T47D (cell line): ENCODE measurements at places on chromosomes 2 and 18.

- no peak for DNase-seq
Observed at GRCh38 chr2:109660046-109660860, 46.1 kb downstream of the SOWAHC start.

GRCh38 chr18:45802814-45803492, 22.5 kb upstream of the SIGLEC15 start:
- DNase-seq, result peak; percentile 84

- DNase-seq, result no peak
Observed at GRCh38 chr18:2855560-2856350, 8.9 kb downstream of the EMILIN2 start.

DNA sequence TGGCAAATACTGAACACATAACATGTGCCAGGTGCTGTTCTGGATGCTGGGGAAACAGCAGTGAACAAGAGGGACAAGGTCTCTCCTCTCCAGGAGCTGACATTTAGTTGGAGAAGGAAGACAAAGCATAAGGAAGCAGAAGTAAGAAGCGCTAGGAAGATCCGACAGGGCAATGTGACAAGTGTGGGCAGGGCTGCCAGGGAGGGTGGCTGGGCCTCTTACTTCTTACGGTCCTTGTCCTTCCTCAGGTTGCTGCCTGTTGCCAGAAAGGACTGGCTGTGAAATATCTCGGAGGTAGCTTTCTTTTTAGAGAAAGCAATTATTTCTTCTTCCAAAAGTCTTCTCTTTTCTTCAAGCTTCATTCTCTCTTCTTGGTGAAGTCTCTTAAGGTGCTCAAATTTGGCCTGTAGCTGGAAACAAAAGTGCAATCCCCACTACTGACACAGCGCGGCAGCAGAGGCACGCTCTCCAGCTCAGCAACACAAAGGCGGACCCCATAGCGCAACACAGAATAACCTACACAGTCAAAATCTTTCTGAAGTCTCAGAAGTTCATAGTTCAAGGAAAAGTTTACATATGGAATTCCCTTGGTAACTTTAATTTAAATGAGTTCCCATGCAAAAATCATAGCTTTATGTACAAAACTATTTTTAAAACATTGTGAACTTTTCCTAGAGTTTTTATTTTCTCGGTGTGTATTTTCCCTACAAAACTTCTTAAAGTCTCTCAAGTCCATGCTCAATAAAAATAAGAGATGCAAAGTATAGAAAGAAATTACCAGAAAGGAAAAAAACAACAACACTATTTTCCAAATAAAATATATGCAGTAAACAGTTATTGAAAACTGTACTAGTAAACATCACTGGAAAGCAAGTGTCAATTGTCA, 67.7 kb downstream of the SEPTIN10 start:
- DNase-seq, result peak; percentile 62

GRCh38 chr2:238872628-238873380, 24.9 kb downstream of the TWIST2 start:
- no peak for DNase-seq

- no peak for DNase-seq
Observed at GRCh38 chr2:206388698-206389097, 54.6 kb upstream of the ADAM23 start.

GRCh38 chr18:13725566-13726231, 659 bp downstream of the FAM210A start:
- no peak for DNase-seq

DNA sequence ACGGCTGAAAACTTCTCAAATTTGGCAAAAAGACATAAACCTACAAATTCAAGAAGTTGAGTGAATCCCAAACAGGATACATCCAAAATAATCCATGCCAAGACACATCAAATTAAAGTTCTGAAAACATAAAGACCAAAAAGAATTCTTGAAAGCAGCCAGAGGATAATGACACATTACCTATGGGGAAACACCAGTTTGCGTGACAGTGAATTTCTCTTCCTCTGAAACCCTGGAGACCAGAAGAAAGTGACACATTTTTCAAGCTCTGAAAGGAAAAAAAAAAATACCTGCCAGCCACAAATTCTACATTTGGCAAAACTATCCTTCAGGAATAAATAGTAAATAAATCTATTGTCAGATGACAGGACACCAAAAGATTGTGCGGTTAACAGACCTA, 86.0 kb upstream of the AFF3 start:
- DNase-seq, result no peak

- no peak for DNase-seq
Observed at GRCh38 chr2:168514692-168515091, 58.6 kb downstream of the CERS6 start.

GRCh38 chr18:44796429-44797428, 116.0 kb downstream of the SETBP1 start:
- DNase-seq, result no peak

DNA sequence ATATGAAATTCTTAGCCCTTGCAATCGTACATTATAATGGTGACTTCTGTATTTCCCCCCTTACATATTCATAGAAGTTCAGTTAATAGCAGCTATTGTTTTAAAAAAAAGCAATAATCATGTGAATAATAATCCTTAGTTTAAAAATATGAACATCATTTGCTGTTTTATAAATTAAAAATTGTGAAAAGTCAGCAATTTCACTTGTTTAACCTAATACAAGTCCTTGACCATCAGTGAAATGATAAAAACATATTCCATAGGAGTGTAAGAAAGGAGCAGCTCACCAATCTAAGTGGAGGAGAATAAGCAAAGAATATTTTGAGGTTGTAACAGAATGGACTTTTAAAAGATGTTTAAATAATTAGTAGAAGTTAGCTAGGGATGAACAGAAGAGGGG, 650.2 kb downstream of the SUCLG1 start:
- DNase-seq, result no peak

- no peak for DNase-seq
Observed at GRCh38 chr2:191041418-191042161, 27.6 kb upstream of the STAT1 start.

GRCh38 chr18:62201870-62202269, 14.8 kb downstream of the RELCH start:
- no peak for DNase-seq

DNA sequence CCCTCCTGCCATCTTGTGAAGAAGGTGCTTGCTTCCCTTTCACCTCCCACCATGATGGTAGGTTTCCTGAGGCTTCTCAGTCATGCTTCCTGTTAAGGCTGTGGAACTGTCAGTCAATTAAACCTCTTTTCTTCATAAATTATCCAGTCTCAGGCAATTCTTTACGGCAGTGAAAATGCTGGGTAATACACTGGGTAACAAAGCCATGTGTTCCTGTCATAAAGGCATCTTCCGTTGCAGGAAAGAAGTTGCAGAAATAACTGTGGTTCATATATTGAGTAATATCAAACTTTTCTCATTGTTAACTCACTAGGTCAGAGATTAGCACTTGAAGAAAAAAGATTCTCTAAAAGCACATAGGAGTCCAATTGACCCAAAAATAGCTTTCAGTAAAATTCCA, 163.9 kb upstream of the HNMT start:
- DNase-seq, result no peak

DNA sequence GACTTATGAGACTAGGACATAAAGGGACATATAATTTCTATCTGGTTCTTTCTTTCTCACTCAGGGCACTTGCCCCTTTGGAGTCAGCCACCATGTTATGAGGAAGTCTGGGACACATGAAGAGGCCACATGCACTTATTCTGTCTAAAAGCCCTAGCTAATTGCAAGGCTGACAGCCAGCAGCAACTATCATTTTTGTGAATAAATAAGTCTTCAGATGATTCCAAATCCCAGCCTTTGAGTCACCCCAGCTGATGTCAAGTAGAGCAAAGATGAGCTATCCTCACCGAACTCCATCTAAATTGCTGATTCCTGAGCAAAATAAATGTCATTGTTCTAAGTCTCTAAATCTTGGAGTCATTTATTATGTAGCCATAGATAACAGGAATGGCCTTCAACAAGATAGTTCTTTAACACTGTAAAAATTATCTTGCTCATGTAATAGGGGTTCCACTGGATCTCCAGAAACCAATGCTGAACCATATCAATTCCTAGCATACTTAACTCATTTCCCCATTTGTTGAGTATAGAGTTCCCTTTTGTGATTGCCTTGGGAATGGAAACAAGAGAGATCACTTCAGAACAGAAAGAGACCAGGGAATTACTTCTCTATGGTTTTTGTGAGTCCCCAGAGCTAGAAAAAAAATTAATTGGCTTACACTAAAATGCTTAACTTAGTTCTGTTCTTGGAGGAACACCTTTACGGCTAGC, 50.6 kb upstream of the FN1 start:
- no peak for DNase-seq

GRCh38 chr2:225994748-225995405, 595.4 kb downstream of the NYAP2 start:
- DNase-seq, result no peak

DNA sequence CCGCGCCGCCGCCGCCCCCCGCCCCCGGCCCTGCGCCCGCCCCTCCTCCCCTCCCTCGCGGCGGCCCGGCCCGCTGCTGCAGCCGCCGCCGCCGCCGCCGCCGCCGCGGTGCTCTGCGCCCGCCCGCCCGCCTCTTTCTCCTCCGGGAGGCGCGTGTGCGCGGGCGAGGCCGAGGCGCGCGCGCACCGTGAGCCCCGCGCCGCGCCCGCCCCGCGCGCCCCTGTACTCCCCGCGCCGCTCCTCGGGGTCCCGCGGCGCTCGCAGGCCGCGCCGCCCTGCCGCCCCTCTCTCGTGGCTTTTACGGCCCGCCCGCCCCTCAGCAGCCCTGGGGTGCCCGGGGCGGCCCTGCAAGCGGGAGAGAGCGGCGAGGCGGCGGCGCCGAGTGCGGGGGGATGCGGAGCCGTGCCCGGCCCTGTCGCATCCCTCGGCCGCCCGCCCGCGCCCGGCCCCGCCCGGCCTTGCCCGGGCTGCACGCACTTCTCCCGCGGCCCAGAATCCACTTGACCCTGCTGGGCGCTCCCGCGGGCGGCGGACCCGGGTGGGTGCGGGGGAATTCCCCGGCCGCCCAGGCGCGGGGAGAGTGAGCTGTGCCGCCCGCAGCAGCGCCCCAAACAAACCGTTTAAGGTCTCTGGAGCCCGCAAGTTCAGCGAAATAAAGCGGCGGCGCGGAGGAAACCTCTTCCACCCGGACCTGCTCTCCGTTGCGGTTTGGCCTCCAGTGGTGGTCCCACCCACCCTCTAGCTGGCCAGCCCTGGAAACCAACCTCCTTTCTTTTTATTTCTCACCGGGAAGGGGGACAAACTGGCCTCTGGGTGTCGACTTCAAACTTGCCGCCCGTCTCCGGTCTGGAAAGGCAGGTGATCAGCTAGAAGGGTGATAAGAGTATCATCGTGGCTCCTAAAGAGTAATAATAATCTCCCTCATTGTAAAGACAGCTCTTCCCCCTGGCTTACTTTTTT, 37.4 kb downstream of the AFF3 start:
- peak; percentile 36 for DNase-seq

DNA sequence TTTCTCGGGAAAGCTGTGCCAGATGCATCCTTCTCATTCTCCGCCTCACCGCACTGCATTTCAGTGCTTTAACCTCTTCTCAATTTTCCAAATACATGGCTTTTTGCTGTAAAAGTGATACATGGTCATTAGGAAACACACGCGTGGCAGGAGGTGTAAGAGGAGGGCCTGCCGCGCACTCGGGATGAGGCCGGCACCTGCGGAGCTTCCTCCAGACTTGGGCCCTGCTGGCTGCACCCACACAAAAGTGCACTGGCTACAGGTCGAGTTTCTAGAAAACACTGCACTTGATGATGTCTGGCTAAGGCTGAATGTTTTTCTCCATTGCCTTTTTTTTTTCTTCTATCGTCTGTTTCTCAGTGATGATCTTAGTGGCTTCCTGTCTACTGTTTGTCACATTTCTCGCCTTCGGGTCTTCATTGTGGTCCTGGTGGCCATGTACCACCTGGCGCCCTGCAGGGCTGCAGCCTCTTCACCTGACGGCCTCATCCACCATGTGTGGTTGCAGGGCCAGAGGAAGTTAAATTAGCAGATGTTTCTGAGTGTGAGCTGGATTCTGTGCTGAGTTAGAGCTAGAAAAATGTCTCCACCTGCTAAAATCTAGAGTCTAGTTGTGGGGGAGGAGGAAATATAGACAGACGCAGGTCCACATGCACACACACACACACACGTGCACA, 7.6 kb downstream of the KCNG2 start:
- DNase-seq, result no peak

DNA sequence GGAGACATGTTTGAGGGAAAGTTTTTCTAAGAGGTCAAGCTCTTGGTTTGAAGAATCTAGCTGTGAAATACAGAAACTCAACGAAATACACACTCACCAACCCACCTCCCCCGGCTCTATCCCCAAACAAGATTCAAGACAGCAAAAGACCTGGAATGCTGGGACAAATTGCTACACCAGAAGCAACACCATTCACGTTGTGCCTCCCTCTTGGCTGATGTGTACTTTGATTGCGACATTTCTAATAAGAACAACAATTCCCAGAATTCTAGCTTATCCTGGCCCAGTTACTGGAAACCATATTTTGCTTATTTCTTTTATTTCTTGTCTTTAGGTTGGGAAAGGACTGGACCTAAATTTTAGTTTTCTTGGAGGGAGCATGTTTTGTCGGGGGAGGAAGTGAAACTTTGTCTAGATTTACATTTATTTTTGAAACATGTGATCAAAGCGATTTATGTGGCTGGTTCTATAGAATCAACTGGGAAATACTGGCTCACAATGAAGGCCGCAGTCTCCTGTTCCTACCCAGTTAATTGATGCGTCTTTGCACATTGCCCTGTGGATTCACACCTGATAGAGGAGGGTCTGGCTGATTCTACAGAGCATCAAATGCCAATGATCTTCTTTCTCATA, 29.6 kb upstream of the LPIN1 start:
- no peak for DNase-seq

DNA sequence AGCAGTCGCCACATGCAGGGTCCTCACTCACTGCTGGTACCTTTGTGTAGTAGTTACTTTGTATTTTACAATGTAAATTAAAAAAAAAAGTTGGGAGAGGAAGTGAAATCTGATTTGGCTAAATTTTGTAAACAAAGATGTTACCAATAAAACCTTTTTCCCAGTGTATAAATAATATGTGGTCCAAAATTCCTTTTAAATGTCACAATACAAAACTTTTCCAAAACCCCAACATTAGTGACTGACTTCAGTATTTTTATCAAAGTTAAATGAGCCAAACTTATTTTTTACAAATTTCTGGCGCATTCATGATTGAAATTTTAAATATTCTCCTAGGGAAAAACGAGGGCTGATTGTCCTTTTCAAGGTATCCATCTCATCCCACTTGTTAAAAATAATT, 239.9 kb downstream of the AGAP1 start:
- no peak for DNase-seq

DNA sequence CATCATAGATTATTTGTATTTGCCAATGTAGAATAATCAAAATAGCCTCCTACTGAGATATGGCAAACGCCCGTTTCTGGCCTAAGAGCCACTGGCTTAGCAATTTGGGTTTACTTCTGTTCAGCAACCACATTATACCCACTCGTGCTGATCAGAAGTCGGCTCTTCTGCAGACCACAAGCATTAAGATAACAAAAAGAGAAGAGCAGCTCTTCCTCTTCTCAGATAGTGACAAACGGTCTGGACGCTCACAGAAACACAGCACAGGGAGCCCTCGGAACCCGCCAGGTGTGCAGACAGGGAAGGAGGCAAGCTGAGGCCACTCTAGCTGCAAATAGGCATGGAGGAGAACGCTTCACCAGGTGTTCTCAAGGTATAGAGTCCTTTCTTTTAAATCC, 164.0 kb downstream of the HDAC4 start:
- no peak for DNase-seq

- DNase-seq, result no peak
Observed at GRCh38 chr2:112121682-112122254, 16.4 kb upstream of the FBLN7 start.
